Common myeloid progenitor, CD34-positive (primary cell): ENCODE measurements at places on chromosomes 6 and 20.

- no peak within 1 kb of the TSS for H3K4me3 ChIP-seq
- no peak within 1 kb of the TSS for H3K27ac ChIP-seq
- H3K4me1 ChIP-seq: peaks cover 7% of the 10 kb centered on the region
- H3K36me3 ChIP-seq: no peaks in the 10 kb centered on the region
- peak; percentile 29 for DNase-seq
Measured at GRCh38 chr6:54846243-54846856, at the start of gene FAM83B. Gene FAM83B, plus strand, starts transcription at chr6:54846771. Its CDS starts 23,476 bp downstream, at chr6:54870247.

DNA sequence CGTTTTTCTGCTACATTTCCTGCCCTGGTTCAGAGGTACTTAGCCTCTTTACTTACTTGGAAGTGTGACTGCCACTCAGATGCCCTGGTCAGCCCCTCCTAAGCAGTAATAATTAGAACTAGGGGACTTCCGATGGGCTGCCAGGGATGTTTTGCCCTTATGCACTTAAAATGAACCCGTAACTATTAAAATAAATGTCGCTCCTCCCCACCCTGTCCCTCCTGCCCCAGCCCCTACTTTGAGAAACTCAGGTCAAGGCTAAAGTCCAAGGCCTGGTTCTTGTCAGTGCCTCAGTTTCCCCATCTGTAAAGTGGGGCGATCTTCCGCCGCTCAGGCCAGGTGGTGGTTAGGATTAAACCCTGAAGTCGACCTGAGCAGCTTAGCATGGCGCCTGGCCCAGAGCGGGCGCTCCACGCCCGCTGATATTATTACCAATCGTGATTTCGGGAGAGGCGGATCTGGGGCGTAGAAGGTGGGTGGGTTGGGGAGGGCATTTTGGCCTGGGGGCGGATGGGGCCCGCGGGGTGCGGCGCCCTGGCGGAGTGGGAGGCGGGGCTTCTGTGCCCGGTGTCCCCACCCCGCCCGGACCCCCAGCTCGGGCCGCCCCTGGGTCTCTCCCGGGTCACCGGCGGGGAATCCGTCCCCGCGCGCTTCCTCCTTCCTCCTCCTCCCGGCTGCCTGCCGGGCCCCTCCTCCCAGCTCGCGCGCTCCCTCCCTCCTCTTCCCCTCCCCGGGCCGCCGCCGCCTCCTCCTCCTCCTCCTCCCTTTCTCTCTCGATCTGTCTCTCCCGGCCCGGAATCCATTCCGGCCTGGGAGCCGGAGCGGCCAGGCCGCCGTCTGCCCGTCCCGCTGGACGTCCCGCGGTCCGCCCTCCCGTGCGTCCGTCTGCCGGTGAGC is at the start of gene SRC:
Gene SRC, plus strand, starts transcription at position 802 of the 897 bp plus-strand sequence. CDS start 38,014 bp downstream, outside the sequence.
- peak within 1 kb of the TSS; percentile 60 for H3K4me3 ChIP-seq
- H3K36me3 ChIP-seq: no peaks in the 10 kb centered on the region
- H3K4me1 ChIP-seq: peaks cover 51% of the 10 kb centered on the region

DNA sequence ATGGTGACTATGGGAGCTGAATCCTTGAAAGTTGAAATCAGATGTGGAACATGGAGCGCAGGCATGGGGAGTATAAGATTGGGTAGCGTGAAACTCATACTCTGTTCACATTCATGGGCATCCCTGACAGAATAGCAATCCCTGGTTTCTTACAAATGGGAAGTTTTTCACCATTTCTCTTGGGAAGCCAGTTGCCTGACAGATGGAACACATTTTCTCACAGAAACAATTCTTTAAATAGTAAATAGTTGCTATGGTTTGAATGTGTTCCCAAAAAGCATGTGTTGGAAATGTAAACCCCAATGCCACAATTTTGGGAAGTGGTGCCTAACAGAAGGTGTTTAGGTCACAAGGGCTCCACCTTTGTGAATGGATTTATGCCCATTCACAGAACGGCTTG is 262.8 kb upstream of the HS3ST5 start:
- no peak for DNase-seq
- H3K27ac ChIP-seq: no peak overlapping the region
- H3K27me3 ChIP-seq: no peaks in the 10 kb centered on the region
- no peaks in the 10 kb centered on the region for H3K4me1 ChIP-seq
- no peak overlapping the region for H3K4me3 ChIP-seq

DNA sequence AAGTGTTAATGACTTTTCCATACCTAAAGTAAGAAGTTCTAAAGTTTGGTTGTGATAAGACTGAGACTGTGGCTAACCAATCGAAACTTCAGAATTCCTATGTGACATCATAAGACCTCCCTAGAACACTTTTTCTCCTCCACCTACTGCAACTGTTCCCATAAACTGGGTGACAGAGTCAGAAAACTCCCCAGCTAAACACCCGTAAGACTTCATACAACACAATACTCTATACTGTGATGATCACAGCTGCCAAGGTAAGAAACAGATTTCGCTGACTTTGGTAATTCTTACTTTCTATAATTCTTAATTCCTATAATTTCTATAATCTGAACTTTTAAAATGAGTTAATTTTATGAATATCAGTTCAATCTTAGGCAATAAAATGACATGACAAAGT is at the start of gene PLN:
Gene PLN, plus strand, starts transcription at position 161 of the 400 bp plus-strand sequence. CDS start 10,626 bp downstream, outside the sequence.
- no peaks in the 10 kb centered on the region for H3K27me3 ChIP-seq
- H3K4me1 ChIP-seq: no peaks in the 10 kb centered on the region
- no peak within 1 kb of the TSS for H3K4me3 ChIP-seq
- H3K27ac ChIP-seq: no peak within 1 kb of the TSS
- no peaks in the 10 kb centered on the region for H3K36me3 ChIP-seq

DNA sequence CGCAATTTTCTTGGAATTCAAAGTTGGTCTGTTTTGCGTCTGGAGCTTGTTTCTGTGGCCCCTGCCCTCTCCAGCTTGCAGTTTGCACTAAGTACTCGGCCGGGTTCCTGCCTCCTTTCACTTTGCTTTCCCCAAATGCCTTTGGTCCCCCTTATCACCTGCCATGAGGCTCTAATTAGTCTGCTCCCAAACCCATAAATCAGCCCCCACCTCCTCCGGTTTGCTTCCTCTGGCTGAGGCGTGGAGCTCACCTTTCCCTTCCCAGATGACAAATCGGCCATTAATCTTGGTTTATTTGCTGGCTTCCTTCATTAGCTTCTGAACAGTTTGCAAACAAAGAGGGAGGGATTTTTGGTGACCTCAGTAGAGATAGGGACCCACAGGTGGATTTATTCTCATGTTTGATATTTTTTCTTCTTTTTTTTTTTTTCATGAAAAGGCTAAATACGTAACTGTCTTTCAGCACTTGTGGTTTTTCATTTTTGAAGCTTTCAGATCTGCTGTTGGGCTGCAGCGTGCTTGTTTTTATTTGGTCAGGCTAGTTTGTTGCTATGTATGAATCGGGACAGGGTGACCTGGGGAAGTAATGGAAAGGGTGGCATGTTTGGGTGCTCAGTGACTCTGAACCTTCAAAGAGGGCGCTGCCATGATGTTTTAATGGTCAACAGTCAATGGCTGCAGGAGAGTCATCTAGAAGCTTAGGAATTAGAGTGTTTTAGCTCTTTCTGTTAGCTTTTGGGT is 121.7 kb upstream of the JAG1 start:
- no peaks in the 10 kb centered on the region for H3K4me1 ChIP-seq
- H3K4me3 ChIP-seq: no peak overlapping the region
- H3K27ac ChIP-seq: no peak overlapping the region
- H3K27me3 ChIP-seq: no peaks in the 10 kb centered on the region
- no peaks in the 10 kb centered on the region for H3K36me3 ChIP-seq

- no peak overlapping the region for H3K4me3 ChIP-seq
- no peak overlapping the region for H3K27ac ChIP-seq
- H3K4me1 ChIP-seq: no peaks in the 10 kb centered on the region
- H3K27me3 ChIP-seq: peaks cover 2% of the 10 kb centered on the region
- no peak for DNase-seq
Measured at GRCh38 chr6:23454080-23454976, 671.7 kb upstream of the NRSN1 start.

- H3K36me3 ChIP-seq: no peaks in the 10 kb centered on the region
- H3K27me3 ChIP-seq: no peaks in the 10 kb centered on the region
- H3K4me1 ChIP-seq: no peaks in the 10 kb centered on the region
- no peak overlapping the region for H3K4me3 ChIP-seq
- H3K27ac ChIP-seq: no peak overlapping the region
- DNase-seq: peak; percentile 11
Measured at GRCh38 chr6:25458485-25458884, 179.3 kb downstream of the CARMIL1 start.
